ENCODE measurements at places on chromosomes 5 and 9. TPM values are rescaled to one million over a fixed set of nuclear protein-coding genes. Genes with fewer than 3 reads are reported as not detected.

Gene CD14
- 28.2 TPM for total RNA-seq

DNA sequence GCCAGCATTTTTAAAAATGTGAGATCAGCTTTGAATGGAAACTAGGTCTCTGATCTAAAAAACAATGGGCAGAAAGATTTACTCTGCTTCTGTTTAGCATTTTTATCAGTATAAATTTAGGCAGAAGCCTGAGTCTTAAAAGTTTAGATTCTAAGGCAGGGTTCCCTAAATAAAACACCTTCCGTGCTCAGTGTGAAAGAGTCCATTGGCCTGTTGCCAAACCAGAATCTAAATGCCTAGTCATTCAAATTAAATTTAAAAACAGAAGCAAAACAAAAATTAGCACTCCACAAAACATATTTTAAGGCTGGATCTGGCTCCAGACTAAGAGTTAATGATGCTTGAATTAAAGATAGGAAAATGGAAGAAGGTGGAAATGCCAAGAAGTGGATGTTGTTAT, 4.5 kb downstream of the TYRP1 start:
- no peak for DNase-seq
- H3K36me3 ChIP-seq = no peaks in the 10 kb centered on the region
- H3K4me3 ChIP-seq = no peak overlapping the region
- H3K27ac ChIP-seq = no peak overlapping the region
- no peaks in the 10 kb centered on the region for H3K27me3 ChIP-seq

DNA sequence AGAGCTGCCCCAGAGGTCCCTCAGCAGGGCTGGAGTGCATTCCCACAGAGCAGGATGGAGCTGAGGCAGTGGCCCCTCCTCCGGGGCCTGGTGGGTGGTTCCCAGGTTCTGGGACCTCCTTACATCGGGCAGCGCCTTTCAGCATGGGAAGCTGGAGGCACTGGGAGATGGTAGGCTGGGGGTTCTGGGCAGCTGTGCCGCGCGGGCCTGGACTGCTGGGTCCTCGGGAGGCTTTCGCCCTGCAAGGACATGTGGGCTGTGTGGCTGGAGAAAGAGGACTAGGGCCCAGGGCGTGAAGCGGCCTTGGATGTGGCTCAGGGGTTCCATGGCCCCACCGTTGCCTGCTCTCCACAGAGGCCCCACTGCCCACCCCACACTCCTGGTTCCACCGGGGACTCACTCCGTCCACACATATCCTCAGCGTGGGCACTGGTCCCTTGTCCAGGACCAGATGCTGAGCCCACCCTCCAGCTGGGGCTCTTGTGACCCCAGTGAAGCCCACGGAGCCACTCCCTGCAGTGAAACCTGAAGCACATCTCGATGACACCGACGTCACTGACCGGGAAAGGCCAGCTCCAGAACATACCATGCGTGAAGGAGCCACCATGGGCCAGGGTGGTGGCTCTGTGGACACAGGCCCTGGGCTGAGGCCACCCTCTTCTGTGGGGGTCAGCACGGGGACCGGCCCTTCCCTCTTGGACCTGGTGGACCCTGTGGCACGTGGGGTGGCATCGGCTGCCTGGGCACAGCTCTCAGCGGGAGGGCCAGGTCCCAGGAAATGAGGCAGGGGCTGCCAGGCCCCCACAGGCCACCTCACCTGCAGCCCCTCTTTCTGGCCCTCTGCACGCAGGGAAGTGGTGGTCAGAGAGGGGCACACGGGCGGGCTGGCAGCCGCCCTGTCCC, 31.5 kb upstream of the NKD2 start:
- no peaks in the 10 kb centered on the region for H3K27me3 ChIP-seq
- H3K4me3 ChIP-seq = no peak overlapping the region
- H3K36me3 ChIP-seq = no peaks in the 10 kb centered on the region
- DNase-seq = no peak
- no peak overlapping the region for H3K27ac ChIP-seq

DNA sequence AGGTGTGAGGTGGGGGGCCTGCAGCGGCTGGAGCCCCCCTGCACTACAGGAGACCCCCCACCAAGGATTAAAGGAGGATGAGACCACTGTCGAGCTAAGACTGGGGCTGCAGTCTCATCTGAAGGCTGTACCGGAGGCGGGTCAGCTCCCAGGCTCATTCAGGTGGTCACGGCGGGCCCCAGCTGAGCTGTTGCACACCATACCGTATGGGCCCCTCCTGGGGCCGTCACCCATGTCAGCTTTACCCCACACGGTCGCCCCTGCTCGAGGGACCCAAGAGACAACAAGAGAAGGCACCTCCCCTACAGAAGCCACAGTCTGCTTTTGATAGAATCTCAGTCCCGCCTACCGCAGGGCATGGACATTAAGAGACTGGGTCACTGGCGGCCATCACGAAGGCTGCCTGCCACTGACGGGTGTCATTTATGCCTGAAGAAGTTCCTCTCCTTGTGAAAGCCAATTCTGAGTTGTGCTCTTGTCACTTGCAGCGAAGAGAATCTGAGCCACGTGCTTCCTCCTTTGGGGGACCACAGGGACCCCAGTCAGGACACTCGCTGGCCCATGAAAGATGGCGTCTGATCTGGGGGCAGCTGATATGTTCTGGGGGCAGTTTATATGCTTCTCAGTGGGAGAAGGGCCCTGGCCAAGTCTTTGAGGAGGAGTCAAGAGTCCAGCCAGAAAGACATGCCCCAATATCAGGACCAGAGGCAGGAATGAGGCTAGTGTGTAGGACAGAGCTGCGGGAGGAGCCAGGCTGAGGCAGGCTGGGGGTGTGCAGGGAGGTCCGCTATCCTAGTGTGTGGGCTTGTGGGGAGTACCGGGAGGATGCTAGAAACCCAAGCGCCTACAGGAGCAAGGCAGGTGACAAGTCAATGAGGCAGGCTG, 102.4 kb downstream of the ZNF354C start:
- no peaks in the 10 kb centered on the region for H3K36me3 ChIP-seq
- H3K4me3 ChIP-seq = no peak overlapping the region
- H3K27ac ChIP-seq = no peak overlapping the region
- no peaks in the 10 kb centered on the region for H3K4me1 ChIP-seq

Gene PRLR
- 38.6 TPM for total RNA-seq

- no peak for DNase-seq
- no peaks in the 10 kb centered on the region for H3K4me1 ChIP-seq
- H3K4me3 ChIP-seq = no peak overlapping the region
- no peak overlapping the region for H3K27ac ChIP-seq
- no peaks in the 10 kb centered on the region for H3K27me3 ChIP-seq
These were observed 33.0 kb upstream of the MAP1B start for GRCh38 chr5:72074251-72074650.

GRCh38 chr9:84405667-84406066, 65.1 kb upstream of the SLC28A3 start:
- no peaks in the 10 kb centered on the region for H3K36me3 ChIP-seq
- no peak overlapping the region for H3K4me3 ChIP-seq
- H3K4me1 ChIP-seq = no peaks in the 10 kb centered on the region
- DNase-seq = no peak

Gene DMRT2
- total RNA-seq = 8.7 TPM

DNA sequence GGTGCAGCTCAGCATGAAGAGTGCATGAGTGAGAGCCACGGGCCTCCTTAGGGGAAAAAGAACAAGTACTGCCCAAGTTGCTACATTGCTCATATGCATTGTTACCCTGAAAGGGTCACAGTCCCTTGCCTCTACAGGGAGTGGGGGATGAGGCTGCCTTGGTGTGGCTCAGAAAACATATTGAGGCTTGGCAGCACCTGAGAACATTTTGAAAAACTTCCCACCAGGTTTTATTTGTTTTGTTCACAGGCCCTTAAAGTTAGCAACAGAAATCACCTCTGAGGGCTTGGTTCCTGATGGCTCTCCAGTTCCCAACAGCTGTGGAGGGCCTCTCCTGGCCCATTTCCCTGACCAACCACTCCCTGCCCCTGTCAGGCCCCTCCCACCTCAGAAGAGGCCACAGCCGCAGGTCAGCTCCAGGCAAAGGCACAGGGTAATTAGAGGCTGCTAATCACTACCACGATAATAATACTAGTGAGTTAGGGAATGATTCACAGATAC, 90.7 kb upstream of the ADRA1B start:
- no peak overlapping the region for H3K27ac ChIP-seq
- H3K27me3 ChIP-seq = no peaks in the 10 kb centered on the region
- no peaks in the 10 kb centered on the region for H3K36me3 ChIP-seq
- no peaks in the 10 kb centered on the region for H3K4me1 ChIP-seq

GRCh38 chr9:68711281-68711680, 6.2 kb downstream of the PIP5K1B start:
- no peaks in the 10 kb centered on the region for H3K36me3 ChIP-seq
- no peak for DNase-seq
- H3K4me1 ChIP-seq = peaks cover 4% of the 10 kb centered on the region

DNA sequence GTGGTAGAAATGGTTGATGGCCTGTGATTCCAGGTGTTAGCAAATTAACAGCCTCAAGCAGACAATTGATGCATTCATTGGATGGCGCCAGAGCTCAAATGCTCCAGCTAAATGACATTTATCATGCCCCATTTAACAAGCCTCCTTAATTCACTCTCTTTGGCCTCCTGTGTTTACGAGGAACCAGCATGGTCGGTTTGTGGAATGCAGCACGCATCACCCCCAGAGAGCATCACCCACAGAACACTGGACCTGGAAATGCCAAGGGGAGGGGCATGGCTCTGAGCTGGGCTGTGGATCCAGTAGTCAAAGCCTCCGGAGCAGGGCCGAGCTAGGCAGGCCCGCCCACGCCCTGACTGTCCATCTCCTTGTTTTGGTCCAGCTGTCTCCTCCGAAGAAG, 434.0 kb downstream of the GADD45G start:
- H3K4me3 ChIP-seq = no peak overlapping the region
- H3K4me1 ChIP-seq = no peaks in the 10 kb centered on the region
- H3K27ac ChIP-seq = no peak overlapping the region
- H3K27me3 ChIP-seq = no peaks in the 10 kb centered on the region

Measured in colonic mucosa (tissue), 4 donors.